ENCODE measurements at places on chromosomes 5 and 9. TPM values are rescaled to one million over a fixed set of nuclear protein-coding genes. Genes with fewer than 3 reads are reported as not detected.
A peak's percentile ranks its signal among the peaks of the same experiment; 100 is the strongest.

DNA sequence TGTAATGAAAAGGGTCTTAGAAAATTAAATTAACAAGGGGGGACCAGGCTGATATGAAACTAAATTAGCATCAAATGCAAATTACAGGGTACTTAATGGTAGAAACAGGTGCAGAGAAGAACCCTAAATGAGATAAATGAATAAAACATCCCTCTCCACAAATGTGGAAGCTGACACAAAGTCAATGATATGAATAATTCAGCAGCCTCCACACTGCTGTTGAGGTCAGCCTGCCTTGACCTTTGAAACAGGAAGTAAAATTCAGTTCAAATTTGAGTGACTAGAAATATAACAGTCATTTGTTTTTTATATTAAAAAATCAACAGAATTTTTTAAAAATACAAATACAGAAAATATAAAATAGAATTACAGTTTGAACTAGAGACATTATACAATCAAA lies 40.0 kb downstream of the EBF1 start:
- H3K36me3 ChIP-seq, result no peaks in the 10 kb centered on the region
- no peaks in the 10 kb centered on the region for H3K4me1 ChIP-seq
- H3K27ac ChIP-seq, result no peak overlapping the region

- DNase-seq, result no peak
- no peaks in the 10 kb centered on the region for H3K27me3 ChIP-seq
- H3K4me1 ChIP-seq, result no peaks in the 10 kb centered on the region
- H3K27ac ChIP-seq, result no peak overlapping the region
- H3K36me3 ChIP-seq, result no peaks in the 10 kb centered on the region
These were observed 92.3 kb downstream of the PTCD2 start for GRCh38 chr5:72412283-72413055.

- no peaks in the 10 kb centered on the region for H3K4me1 ChIP-seq
- no peaks in the 10 kb centered on the region for H3K36me3 ChIP-seq
- no peak overlapping the region for H3K4me3 ChIP-seq
These were observed 70.8 kb upstream of the EGFLAM start for GRCh38 chr5:38187532-38187931.

GRCh38 chr5:140591747-140592372 lies 27.2 kb downstream of the SLC35A4 start:
- no peaks in the 10 kb centered on the region for H3K27me3 ChIP-seq
- no peaks in the 10 kb centered on the region for H3K36me3 ChIP-seq
- no peak overlapping the region for H3K4me3 ChIP-seq
- no peak overlapping the region for H3K27ac ChIP-seq
- no peaks in the 10 kb centered on the region for H3K4me1 ChIP-seq
- DNase-seq, result no peak

GRCh38 chr9:33196736-33197135 lies 29.6 kb upstream of the B4GALT1 start:
- no peaks in the 10 kb centered on the region for H3K27me3 ChIP-seq
- no peaks in the 10 kb centered on the region for H3K36me3 ChIP-seq
- H3K27ac ChIP-seq, result peak overlapping the region; percentile 74

ANKRD20A1 gene
- total RNA-seq, result 1.7 TPM

DNA sequence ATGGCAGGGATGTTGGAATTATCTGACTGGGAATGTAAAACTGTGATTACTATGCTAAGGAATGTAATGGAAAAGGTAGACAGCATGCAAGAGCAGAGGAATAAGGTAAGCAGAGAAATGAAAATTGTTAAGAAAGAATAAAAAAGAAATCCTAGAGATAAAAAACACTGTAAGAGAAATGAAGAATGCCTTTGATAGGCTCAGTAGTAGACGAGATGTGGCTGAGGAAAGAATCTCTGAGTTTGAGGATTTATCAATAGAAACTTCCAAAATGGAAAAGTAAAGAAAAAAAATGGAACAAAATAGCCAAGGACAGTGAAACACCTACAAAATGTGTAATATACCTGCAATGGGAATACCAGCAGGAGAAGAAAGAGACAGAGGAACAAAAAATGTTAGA lies 468.5 kb upstream of the PIK3R1 start:
- DNase-seq, result no peak
- no peak overlapping the region for H3K4me3 ChIP-seq
- H3K4me1 ChIP-seq, result no peaks in the 10 kb centered on the region
- H3K36me3 ChIP-seq, result no peaks in the 10 kb centered on the region
- no peak overlapping the region for H3K27ac ChIP-seq

DNA sequence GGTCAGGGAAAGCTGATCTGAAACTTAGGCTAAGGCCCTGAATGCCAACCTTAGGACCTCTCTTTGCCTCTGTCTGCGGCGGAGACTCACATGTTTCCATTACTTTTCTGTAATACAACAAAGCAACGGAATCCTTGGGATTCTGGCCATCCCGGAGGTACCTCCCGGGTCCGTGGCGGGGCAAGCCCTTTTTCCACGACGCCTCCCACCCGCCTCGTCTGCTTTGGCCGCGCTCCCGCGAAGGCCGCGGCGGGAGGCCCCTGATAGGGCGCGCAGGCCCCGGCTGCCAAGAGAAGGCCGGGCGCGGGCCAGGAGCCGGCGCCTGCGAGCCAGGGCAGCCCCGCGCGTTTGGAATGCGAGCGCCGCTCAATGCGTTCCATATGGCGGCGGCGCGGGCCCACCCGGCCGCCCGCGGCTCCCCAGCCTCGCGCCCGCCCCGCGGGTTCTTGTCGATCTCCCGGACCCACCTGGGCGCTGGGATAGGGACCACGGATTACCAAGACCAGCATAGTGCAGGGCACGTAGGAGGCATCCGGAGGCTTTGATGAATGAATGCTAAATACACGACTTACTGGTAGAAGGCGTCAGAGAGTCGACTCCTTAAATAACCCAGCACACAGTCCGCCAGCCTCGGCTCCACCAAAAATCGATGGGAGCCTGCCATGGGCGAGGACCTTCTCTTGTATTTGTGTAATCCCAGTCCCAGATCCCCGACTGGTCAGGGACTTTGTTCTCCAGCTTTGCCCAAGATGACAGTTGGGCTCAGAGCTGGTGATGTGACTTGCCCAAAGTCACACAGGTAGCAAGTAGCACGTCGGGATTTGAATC lies 17.5 kb upstream of the PHF19 start:
- no peaks in the 10 kb centered on the region for H3K36me3 ChIP-seq
- peak overlapping the region; percentile 33 for H3K4me3 ChIP-seq
- no peaks in the 10 kb centered on the region for H3K27me3 ChIP-seq
- H3K27ac ChIP-seq, result peak overlapping the region; percentile 72
- no peak for DNase-seq

GRCh38 chr5:126002222-126002897 lies 420.8 kb upstream of the GRAMD2B start:
- H3K4me1 ChIP-seq, result no peaks in the 10 kb centered on the region
- peak overlapping the region; percentile 44 for H3K27ac ChIP-seq
- no peaks in the 10 kb centered on the region for H3K27me3 ChIP-seq
- H3K36me3 ChIP-seq, result no peaks in the 10 kb centered on the region

DNA sequence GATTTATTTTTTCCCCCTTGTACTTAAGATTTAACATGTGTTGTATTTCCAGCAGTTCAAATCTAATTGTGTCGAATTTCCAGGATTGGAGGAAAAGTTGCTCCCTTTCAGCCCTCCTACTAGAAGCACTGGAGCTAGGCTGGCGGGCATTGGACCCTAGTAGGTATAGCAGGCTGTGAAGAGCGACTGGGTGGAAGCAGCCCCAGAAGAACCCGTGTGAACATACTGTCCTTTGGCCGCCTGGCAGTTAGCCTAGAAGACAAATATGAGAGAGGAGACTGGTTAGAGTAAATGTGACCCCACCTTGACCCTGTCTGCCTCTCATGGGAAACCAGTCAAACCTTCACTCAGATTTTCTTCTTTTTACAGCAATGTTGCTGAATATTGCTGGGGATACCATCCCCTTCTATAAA lies 13.9 kb downstream of the ALDOB start:
- no peaks in the 10 kb centered on the region for H3K36me3 ChIP-seq
- no peak overlapping the region for H3K27ac ChIP-seq
- no peaks in the 10 kb centered on the region for H3K27me3 ChIP-seq
- H3K4me3 ChIP-seq, result no peak overlapping the region

PCDHB7 gene
- total RNA-seq, result 1.4 TPM

LURAP1L gene
- 17.8 TPM for total RNA-seq

ATG12 gene
- 35.3 TPM for total RNA-seq

DNA sequence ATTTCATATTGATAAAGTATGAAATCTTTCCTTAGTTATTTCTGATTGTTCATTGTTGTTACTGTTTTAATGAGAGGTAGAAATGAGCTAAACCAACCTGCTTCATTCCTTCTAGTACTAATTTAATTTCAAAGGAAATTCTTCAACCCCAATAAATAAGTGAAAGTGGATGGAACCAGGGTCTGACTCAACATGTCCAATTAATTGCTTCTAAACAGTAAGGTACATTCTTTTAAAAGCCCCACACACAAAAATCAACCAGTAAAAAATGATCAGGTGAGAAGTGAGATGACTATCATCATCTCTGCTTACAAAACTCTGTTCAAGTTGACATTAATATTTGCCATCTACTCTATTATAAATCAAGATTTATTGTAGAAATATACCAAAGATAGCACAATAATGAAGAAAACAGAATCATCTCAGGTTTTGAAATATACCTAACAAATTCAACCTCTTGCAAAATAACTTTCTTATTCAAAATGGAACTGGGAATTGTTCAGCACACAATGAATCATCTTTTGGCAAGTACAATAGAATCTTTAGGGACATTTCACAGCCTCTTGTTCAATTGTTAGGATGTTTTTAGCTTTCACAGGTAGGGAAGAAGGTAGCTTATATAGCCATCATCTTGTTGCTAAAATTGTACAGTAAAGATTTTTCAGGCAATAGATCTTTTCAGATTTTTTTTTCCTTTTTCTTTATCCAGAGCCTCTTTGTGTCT lies 114.5 kb downstream of the RPS23 start:
- no peaks in the 10 kb centered on the region for H3K36me3 ChIP-seq
- no peak overlapping the region for H3K27ac ChIP-seq
- no peaks in the 10 kb centered on the region for H3K4me1 ChIP-seq
- H3K27me3 ChIP-seq, result no peaks in the 10 kb centered on the region

DNA sequence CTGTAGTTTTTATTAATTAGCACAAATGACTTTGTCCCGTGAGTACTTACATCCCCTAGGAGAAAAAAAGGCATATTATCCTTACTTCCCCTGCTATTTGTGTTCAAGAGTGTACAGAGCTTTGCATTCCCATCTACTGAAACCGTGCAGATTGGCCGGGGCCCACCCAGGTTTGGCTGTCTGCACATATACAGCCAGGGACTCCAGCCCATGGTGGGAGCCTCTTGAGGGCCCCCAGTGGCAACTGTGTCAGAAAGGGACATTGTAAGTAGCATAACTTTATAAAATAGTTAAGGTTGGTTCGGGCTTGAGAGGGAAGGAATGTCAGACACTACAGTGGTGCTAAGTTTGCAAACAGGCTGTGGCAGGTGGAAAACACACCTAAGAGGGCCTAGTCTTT lies 24.7 kb downstream of the PHF2 start:
- no peak overlapping the region for H3K4me3 ChIP-seq
- no peak for DNase-seq
- no peaks in the 10 kb centered on the region for H3K27me3 ChIP-seq
- no peaks in the 10 kb centered on the region for H3K36me3 ChIP-seq
- peaks cover 36% of the 10 kb centered on the region for H3K4me1 ChIP-seq

DNA sequence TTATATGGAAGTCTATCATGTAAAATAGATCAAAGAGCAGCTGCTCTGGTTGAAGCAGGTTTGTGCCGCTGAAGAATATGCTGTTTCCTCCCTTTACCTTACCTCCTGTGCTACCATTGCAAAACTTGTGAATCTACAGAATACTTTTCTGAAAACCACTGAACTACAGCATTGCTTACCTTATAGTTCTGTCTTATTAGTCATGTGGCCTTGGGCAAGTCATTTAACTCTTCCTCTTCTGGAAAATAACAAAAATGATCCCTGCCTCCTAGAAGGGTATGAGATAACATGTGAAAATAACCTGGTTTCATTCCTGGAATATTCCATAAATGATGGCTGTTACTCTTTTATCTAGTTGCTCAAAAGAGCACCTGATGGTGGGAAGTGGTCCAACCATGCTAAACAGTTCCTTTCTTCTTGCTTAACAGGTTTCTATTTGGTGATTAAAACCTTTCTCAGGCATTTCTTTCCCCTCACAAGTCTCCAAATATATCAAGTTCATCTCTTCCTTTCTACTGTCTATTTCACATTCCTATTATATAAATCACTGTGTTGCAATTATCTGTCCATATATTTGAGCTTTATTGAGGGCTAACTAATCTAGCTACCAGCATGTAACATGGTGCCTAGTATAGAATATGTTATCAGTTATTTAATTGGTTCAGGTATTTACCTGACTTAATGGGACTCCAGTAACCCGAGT lies 15.0 kb downstream of the TRIM32 start:
- no peak for DNase-seq
- peaks cover 11% of the 10 kb centered on the region for H3K4me1 ChIP-seq
- H3K27me3 ChIP-seq, result no peaks in the 10 kb centered on the region
- no peak overlapping the region for H3K4me3 ChIP-seq
- peaks cover 17% of the 10 kb centered on the region for H3K36me3 ChIP-seq

- H3K4me3 ChIP-seq, result no peak overlapping the region
- DNase-seq, result no peak
- H3K4me1 ChIP-seq, result no peaks in the 10 kb centered on the region
- no peaks in the 10 kb centered on the region for H3K27me3 ChIP-seq
- H3K36me3 ChIP-seq, result no peaks in the 10 kb centered on the region
These were observed 47.4 kb upstream of the ATG10 start for GRCh38 chr5:81924442-81924841.

DNA sequence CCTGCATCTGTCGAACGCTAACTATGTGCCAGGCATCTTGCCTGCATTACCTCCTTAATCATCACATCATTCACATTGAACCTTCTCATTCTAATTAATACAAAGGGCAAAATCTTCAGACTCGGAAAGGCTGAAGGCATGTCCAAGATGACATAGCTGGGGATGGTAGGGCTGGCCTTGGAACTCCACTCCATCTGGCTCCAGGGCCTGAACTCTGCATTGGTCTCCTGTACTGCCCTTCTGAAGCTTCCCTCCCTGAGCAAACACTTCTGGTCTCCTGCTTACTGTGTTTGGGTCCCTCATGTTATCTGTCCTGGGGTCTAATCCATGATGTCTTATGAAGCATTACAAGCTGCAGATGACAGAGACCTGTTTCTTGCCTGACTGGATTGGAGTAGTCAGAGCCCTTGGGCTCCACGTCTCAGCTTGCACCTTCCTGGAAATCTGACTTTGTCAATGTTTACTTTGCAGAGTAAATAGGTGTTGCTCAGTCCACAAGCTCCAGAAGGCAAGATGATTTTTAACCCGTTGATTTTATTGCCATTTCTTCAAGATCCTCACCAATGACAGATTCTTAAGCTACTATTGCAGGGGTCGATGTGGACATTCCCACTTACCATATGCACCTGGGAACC lies 106.1 kb downstream of the GALNT10 start:
- DNase-seq, result no peak
- H3K4me3 ChIP-seq, result no peak overlapping the region
- no peaks in the 10 kb centered on the region for H3K27me3 ChIP-seq
- peaks cover 4% of the 10 kb centered on the region for H3K36me3 ChIP-seq
- H3K27ac ChIP-seq, result no peak overlapping the region
- peaks cover 2% of the 10 kb centered on the region for H3K4me1 ChIP-seq

CDX1 gene
- not detected for total RNA-seq

HRCT1 gene
- total RNA-seq, result 2.1 TPM
